ENCODE measurements at places on chromosomes 5 and 9.

GRCh38 chr5:66818935-66819328 lies 222.7 kb downstream of the MAST4 start:
- no peak for DNase-seq

GRCh38 chr9:95511952-95512708 lies 4.6 kb downstream of the PTCH1 start:
- no peak for DNase-seq

DNA sequence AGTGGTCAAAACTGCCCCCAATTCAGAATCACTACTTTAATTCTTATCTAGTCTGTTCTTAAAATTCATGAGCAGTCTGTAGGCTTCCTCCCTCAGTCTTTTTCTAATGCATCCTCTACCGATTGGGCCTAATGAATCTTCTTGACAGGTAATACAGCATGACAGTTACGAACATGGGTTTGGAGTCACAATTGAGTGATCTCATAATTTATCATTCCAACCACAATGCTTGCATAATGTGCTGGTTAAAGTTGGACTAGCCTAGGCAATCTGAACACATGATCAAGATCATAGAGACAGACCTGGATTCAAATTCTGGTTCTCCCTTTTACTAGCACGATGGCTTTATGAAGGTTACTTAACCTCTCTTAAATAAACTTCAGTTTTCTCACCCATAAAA lies 33.1 kb upstream of the SETD9 start:
- DNase-seq: no peak

DNA sequence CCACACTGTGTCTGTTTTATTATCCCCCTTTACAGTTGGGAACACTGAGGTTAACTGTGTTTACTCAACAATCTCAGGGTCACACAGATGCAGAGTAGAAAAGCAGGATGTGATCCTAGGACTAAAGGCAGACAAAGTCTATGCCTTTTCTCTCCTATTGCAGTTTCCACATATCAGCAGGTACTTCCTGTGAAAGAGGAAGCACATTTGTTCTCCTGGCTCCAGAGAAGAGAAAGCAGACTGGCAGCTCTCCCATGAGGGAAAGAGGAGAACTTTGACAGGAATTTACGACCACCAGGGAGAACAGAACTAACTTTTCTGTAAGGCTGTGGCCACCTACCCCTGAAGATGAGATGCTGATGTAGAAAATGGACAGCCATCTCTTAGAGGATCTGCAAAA lies 84.2 kb upstream of the TNC start:
- no peak for DNase-seq

- no peak for DNase-seq
Observed at GRCh38 chr5:2399096-2399495, 352.4 kb downstream of the IRX2 start.

DNA sequence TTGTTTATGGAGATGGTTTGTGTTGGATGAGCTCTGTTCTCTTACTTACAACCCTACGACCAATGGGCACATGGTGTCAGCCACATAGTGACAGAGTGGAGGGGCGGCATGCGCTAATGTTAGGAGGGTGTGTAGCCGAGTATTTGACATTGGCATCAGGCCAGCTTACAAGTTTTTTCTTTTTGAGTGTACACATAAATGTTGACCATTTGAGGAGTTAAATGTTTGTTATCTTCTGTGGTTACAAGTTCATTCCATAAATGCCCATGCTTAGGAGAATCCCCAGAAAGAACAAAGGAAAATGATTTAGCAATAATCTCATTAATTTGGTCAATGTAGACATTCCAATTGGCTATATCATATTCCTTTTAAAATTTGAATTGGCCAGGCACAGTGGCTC lies 180.1 kb upstream of the ELL2 start:
- DNase-seq: no peak

- DNase-seq: peak; percentile 83
Observed at GRCh38 chr5:119070578-119070827, 384 bp upstream of the DMXL1 start.

DNA sequence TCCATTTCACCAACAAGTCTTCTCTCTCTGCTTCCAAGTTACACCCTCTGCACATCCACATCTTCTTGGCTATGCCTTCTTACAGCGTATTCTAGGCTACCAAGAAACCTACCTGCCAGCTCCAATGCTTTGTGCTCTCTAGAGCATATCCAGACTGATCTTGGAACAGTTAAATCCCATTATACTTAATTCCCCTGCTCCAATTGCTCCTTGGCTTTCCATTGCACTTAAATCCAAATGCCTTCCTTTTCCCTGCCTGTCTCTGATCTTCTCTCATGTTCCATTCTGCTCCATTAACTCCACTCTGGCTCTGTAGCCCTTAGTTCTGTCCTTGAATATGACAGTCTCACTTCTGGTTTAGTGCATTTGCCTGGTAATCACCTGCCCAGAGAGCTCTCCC lies 322.4 kb downstream of the LRRC70 start:
- no peak for DNase-seq

DNA sequence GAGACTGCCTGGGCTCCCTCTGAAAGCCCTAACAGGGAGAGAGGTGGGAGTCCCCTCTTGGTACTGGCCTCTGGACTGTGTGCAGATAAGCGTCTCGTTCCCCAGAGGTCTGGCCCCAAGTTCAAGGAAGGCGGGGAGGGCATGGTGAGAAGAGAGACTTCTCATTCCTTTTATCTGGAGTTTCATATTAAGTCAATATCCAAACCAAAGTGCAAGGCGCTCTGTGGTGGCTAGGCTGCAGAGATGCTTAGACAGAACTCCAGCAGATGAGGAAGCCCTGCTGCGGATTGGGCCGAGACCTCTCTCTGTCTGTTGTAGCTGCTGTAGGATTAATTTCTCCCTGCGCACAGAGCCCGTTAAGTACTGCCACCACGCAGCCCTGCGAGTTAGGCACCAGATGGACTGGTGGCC lies 16.0 kb downstream of the MVB12B start:
- no peak for DNase-seq

- no peak for DNase-seq
Observed at GRCh38 chr5:173378727-173379126, 50.5 kb upstream of the STC2 start.

GRCh38 chr9:24036459-24036858 lies 210.4 kb upstream of the ELAVL2 start:
- no peak for DNase-seq

- DNase-seq: no peak
Observed at GRCh38 chr5:143448518-143448917, 45.0 kb upstream of the NR3C1 start.

- DNase-seq: no peak
Observed at GRCh38 chr5:103667068-103667467, 104.5 kb upstream of the NUDT12 start.

DNA sequence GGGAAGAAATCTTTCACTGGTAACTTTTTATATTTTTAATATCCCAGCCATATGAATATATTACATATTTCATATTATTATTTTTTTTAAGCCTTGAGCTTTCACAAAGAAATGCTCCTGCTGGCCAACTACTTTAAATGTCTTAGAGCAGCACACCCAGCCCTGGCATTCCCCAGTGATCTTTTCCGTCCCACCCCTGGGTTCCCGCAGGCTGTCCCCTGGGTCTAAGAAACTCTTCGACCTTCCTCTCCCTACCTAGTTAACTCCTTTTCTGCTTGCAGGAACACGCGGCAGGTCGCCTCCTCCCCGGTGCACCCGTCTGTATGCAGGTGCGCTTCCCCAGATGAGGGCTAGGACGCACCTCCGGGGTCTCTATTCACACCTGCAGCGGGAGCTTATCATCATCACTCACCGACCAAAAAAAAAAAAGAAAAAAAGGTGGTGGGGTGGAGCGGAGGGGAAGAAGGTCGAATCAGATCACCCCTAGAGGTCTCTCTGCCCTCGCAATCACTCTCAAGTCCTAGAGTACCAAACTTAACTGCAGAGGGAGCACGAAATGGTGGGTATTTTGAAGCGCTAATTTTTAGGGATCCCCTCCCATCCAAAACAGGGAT lies 696 bp downstream of the ZFP62 start:
- DNase-seq: peak; percentile 51

DNA sequence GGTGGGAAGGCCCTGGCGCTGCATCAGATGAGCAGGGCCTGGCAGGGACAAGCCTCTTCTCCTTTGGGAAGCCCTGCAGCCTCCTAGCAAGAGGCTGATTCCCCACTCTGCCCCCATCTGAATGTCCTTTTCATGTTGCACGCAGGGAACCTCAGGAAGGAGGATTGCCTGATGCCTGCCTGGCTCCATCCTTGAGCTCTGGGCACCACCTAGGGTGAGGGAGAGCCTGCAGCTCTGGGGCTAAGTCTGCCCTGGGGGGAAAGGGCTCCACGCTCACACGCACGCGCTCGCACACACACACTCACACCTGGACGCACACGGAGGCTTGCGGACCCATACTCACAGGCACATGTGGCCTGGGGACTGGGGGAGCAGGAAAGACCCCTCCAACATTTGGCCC lies 86.6 kb downstream of the LMX1B start:
- DNase-seq: no peak
